ENCODE measurements at places on chromosomes 13 and 19.
A peak's percentile ranks its signal among the peaks of the same experiment; 100 is the strongest.

GRCh38 chr19:2252797-2253105, 3.5 kb downstream of the JSRP1 start:
- no peak for DNase-seq

DNA sequence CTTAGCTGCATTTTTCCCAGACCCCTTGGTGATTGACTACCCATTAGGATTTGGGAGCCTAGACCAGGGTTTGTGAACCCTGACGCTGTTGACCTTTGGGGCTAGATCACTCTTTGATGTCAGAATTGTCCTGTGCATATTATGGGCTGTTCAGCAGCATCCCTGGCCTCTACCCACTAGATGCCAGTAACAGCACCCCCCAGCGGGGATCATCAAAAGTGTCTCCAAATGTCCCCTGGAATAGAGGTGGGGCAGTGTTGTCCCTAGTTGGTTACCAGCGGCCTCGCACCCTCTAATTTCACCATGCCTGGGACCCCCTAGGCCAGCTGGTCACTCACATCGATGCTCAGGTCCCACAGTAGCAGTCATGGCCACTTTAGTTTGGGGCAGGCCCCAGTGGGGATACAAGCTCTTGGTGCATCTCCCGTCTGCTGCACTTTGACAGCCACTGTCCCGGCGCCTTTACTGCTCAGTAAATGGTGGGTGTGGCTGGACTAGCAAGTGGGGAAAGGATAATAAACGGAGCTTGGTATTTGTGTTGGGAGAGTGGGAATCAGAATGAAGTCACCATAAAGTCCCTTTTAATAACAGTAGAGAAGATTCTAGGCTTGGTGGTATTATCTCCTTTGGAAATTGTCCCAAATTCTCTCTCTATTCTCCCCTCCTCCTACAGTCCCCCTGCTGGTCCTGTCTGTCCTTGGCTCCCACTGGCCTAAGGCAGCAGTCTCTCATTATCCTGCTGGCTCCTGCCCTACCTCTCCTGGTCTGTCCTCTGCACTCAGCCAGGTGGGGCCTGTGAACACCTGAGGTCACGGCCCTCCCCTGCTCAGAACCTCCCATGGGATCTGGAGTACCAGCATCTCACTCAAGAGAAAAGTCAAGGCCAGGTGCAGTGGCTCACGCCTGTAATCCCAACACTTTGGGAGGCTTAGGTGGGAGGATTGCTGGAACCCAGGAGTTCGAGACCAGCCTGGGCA, 80.6 kb downstream of the SIPA1L3 start:
- no peak for DNase-seq

DNA sequence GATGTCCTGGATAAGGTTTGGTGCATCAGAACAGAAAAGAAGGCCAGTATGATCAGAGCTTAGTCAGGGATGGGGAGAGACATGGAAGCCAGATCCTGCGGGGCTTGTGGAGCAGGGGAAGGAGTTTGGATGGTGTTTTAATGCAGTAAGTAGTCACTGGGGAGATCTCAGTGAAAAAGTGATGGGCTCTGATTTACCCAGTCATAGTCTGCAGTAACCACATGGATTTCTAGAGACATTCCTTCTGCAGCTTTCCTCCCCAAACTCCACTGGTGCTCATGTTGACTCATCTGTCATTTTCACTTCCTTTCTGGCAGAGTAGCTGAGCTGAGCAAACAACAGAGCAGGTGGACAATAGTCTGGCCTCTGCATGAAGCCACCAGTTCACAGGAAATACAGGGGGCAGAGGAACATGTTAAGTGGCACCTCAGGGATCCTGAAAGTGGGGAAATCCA, 144.1 kb downstream of the DPF1 start:
- DNase-seq = peak; percentile 67

DNA sequence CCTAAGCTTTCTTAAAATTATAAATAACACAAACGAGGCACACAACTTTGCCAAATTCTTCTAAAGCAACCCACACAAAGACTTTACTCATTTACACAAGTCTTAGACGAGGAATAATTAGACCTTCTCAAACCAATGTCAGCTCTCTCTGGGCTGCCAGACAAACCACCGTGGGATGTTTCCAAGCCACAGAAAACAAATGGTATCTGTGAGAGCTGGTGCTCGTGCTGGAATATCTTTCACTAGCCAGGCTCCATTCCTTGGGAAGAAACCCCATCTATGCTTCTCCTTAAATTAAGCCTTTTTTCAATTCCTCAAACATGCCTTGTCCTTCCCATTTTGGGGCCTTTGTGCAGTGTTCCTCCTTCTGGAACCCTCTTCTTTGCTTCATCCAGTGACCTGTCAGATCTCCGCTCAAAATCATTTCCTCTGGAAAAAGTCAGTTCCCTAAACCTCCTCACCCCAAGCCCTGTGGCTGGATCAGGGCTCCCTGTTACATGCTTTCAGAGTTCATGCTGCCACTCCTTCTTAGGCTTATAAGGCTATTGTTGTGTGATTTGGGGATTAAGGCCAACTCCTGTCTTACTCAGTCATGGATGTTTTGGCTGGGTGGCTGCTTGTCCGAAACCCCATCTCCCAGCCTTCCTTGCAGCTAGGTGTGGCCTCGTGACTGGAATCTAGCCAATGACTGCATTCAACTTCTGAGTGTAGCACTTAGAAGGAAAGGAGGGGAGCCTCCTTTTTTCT, 64.2 kb upstream of the GTF2F2 start:
- DNase-seq = no peak

DNA sequence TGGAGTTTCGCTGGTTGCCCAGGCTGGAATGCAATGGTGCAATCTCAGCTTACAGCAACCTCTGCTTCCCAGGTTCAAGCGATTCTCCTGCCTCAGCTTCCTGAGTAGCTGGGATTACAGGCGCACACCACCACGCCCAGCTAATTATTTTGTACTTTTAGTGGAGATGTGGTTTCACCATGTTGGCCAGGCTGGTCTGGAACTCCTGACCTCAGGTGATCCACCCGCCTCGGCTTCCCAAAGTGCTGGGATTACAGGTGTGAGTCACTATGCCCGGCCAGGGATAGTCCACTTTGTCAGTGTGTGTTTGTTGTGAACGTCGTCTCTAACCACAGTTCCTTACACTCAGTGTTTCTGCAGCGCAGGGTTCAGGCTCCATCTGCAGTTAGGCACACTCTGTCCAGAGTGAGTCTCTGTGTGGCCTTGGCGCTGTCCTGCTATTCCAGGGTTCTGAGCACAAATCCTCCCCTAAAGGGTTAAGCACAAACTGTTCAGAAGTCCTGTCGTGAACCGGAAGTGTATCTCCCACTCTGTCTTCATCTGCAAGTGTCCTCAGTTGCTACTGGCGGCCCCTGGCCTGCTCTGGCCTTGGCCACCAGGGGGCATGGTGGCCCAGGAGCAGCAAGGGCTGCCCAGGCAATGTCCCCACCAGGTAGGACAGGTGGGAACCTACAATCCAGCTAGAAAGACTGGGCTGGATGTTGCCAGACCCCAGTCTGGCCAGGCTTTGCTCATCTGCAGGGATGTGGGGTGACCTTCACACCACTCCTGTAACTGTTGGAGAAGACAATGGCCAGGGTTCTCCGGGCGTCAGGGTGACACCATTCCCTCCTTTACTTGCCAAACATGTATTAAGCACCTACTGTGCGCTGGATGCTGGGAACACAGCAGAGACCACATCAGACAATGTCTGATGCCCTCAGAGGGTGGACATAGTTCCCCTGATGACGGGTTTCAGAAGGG, 38.8 kb upstream of the GATAD2A start:
- peak; percentile 29 for DNase-seq

GRCh38 chr13:50740052-50740741, 103.3 kb downstream of the DLEU7 start:
- no peak for DNase-seq

GRCh38 chr19:4362831-4363545, 19.6 kb downstream of the MPND start:
- no peak for DNase-seq

DNA sequence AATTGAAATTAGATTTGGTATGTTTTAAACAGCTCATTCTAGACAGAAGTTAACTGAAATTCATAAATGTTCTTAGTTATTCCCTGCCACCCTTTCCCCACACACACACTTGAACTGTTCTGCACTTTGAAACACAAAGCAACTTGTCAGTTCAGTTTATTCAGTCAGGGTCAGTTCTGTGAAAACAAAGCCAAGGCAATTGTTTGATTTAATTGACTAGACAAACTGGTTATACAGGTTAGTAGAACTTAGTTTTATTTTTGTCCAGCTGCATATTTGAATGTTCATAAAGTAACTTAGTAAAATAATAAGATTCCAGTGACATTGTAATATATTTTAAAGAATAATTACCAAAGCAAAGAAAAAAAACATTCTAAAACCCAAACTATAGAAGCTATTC, 98.3 kb upstream of the KLF5 start:
- no peak for DNase-seq

DNA sequence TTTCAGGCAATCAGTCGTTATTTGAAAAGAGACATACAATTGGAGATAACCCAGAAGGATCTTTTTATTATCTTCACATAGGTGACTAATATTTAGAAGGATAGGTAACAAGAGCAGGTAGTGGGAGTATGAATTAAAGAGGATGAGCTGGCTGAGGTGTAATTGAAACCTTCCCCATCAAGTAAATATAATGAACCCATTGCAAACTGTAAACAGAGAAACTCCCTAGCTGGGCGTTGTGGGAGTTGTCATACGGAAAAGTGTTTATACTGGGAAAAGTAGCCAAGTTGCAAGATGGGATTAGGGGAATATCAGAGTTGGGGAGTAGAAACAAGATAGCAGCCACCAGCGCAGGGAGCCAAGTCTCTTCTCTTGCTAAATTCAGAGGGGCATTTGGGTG, 448.4 kb downstream of the COG6 start:
- DNase-seq = no peak

Measured in dermis microvascular lymphatic vessel endothelial cell (primary cell).